GM04503 (cell line): ENCODE measurements at places on chromosomes 7 and 10.

GRCh38 chr10:97012470-97012869 is 173.3 kb downstream of the SLIT1 start:
- DNase-seq: no peak

- DNase-seq: no peak
Observed at GRCh38 chr10:130140425-130140824, 4.2 kb downstream of the GLRX3 start.

- no peak for DNase-seq
Observed at GRCh38 chr7:25752967-25753791, 398.8 kb upstream of the NFE2L3 start.

DNA sequence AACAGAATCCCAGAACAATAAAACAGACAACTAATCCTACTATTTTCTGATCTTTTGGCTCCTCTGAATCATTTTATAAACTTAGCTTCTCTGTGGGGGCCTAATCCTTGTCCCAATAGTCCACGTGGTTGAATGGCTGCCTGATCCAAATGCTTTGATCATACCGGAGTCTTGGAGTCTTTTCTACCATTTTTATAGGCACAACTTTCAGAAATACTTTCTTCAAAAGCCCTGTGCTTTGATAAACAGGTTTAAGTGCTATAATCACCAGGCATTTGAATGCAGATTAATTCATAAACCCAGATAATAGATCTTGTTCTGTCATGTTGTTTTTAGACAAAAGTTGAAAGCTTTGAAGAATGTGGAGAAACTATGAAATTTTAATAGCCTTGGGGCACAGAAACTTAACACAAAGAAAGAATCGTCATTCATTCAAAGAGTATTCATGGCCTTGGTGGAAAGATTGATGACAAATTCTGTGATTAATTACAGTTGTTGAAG is 163.7 kb downstream of the AHR start:
- no peak for DNase-seq

- no peak for DNase-seq
Observed at GRCh38 chr7:2220954-2221353, 11.8 kb downstream of the MAD1L1 start.

- DNase-seq: no peak
Observed at GRCh38 chr7:128530855-128531104, 54.2 kb downstream of the METTL2B start.

DNA sequence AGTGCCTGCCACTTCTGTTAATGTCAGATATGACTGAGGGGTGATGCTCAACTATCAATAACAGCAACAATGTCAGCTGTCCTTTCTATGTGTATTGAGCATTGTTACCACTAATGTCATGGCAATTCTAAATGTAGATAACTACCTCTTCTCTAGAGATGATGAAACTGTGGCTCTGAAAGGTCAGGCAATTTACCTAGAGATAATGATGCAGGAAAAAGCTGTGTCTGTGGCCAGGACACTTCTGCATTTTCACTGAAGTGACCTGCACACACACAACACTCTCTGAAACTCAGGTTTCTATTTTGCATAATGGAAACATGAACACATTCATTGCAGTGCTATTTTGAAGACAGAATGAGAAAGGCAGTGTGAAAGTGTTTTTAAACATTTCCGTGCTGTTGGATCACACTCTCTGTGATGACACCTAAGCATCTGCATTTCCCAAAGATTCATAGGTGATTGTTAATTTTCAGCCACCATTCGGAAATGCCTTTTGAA is 148.2 kb downstream of the KCND2 start:
- no peak for DNase-seq

DNA sequence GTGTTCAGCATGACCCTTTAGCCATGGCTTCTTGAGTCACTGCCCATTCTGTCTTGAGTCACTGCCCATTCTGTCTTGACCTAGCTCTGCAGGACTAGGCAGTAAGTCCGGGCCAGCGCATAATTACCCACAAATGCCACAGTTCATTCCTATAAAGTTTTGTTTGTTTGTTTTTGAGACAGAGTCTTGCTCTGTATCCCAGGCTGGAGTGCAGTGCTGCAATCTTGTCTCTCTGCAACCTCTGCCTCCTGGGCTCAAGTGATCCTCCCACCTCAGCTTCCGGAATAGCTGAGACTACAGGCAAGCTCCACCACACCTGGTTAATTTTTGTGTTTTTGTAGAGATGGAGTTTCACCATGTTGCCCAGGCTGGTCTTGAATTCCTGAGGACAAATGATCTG is 32.7 kb upstream of the TARP start:
- DNase-seq: peak; percentile 64

DNA sequence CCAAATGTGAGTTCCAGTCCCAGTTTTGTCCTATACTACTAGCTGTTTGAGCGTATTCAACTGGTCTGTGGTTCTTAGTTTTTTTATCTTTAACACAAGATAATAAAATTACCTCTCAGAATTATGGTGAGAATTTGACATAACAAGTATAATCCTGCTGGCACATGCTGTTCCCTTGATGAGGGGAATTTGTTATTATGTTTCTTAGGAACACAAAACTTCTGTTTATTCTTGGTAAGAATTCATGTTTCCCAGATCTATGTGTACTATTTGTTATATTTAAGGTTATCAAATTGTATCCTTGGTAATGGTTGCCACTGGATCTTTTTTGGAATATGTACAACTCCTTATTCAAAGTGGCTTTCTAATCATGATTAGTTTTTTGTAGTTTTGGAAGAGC is 335.6 kb downstream of the ADK start:
- no peak for DNase-seq

DNA sequence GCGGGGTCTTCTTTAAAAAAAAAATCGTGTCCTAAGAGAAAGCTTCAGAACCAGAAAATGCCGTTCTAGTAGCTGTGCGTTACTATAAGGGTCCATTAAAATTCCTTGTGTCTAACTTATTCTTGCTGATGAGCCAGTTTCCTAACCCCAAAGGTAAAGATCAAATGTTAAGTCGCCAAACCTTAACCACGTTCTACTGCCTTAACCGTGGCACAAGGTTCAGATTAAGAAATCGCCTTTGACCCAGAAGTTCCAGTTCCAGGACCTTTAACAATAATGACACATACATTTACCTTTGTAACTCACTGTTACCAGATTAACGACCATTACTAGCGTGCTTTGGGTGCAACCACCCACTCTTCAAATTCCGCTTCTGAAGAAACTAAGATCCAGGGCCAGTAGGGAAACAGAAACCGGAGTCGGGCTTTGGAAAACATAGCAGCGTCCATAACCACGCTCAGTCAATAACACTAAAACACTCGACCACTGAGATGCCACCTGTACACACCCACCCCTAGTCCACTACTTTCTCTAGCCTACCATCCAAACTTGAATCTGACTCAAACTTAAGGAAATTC is 620 bp downstream of the BET1 start:
- peak; percentile 6 for DNase-seq

DNA sequence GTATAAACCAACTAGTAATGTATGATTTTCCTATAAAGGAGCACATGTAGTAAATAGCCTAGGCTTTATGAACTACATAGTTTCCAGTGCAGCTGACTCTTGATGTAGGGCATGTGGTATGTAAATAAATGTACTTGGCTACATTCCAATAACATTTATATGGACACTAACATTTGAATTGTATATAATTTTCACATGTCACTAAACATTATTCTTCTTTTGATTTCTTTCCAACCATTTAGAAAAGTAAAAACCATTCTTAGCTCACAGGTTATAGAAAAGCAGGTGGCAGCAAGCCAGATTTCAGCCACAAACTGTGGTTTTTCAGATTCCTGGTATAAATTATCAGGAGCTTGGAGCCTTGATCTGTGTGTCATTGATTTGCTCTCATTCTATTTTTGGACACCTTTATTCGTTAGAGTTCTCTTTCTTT is 1182.0 kb downstream of the CNTNAP2 start:
- DNase-seq: no peak

- DNase-seq: peak; percentile 37
Observed at GRCh38 chr7:46058086-46058823, 137.2 kb upstream of the IGFBP3 start.

DNA sequence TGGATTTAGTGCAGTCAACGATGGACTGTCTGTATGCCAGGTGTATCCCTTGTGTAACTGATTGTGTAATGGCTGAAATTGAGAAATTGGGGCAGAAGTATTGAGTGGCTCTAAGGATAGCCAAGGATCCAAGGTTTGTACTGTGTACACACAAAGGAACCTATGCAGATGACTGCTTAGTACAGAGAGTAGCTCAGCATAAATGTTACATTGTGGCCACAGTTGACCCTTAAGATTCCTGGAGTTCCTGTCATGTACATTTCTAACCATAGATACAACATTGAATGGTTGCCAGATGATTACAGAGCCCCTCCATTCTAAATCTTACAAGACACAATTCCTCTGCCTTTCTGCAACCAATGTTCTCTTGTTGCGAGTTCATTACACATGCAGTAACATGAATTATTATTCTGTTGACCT is 25.3 kb downstream of the CCDC126 start:
- DNase-seq: no peak

GRCh38 chr10:67076144-67076543 is 150.3 kb downstream of the LRRTM3 start:
- no peak for DNase-seq

DNA sequence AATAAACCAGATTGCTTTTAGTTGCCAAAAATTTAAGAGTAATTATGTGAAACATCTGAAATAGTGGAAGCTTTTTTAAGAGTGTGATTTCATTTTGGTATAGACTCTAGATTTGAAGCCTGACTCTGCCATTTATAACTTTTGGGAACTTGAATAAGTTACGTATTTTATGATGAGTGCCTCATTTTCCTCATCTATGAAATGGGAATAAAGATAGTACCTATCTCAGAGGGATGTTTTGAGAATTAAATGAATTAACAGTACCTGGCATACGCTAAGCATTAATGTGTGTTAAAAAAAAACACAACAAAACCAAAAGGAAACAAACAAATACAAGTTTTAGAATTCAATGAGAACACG is 12.9 kb downstream of the PRKAR2B start:
- no peak for DNase-seq

GRCh38 chr10:28681291-28681763 is 4.0 kb downstream of the BAMBI start:
- DNase-seq: no peak

DNA sequence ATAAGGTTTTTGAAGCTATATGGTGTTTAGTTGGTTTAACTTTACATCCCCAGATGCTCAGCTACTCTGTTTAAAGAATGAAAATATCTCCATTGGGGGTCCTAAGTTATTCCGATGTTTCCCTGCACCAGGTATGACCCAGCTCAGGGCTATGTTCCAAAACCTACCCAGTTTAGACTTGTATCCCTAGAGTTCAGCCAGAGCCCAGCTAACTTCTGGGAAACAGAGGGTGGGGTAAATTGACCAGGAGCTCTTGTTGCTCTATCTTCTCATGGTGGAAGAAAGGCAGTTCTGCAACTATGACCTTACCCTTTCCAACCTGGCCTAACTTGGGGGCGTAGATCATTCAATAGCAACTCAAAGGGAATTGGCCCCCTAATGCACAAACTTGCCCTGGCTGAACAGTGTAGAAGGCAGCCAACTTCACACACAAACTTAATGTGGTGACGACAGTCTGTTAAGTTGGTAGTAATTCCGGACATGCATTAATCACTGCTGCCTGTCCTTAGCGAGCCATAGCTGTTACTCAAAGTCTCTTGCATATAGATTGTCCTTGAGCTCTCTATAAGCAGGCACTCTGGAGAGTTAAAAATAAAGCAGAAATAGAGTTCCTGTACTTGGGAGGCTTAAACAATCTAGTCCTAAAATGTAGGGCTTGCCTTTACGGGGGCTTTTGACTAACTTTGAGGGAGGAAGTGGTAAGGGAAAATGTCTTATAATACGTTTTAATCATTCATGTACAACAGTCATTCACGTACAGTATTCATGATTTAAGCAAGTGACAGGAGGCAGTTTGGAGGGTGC is 5.3 kb upstream of the ZNRF2 start:
- no peak for DNase-seq

DNA sequence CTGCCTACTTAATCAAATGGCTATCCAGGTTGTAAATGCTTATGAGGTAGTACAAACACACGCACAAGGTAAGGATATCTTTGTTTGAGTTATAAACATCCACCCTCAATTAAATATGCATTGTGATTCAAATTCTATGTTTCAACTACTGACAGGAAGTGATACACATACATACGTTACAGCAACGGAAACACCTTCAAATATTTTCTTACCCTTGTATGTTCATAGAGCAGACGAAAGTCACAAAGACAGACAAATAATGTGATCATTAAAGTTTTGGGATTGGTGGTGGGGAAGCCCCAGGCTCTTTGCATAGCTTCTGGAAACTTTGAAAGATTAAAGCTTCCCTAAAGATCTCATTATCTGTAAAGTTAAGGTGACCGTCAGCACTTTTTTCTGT is 521.0 kb downstream of the PARD3 start:
- no peak for DNase-seq

- DNase-seq: no peak
Observed at GRCh38 chr10:62614389-62615157, 189.9 kb upstream of the ADO start.

- DNase-seq: no peak
Observed at GRCh38 chr7:40541336-40541735, 406.5 kb downstream of the SUGCT start.

- DNase-seq: no peak
Observed at GRCh38 chr10:20302033-20302432, 485.8 kb downstream of the PLXDC2 start.

GRCh38 chr10:5503477-5503835 is 4.1 kb upstream of the CALML5 start:
- DNase-seq: no peak

DNA sequence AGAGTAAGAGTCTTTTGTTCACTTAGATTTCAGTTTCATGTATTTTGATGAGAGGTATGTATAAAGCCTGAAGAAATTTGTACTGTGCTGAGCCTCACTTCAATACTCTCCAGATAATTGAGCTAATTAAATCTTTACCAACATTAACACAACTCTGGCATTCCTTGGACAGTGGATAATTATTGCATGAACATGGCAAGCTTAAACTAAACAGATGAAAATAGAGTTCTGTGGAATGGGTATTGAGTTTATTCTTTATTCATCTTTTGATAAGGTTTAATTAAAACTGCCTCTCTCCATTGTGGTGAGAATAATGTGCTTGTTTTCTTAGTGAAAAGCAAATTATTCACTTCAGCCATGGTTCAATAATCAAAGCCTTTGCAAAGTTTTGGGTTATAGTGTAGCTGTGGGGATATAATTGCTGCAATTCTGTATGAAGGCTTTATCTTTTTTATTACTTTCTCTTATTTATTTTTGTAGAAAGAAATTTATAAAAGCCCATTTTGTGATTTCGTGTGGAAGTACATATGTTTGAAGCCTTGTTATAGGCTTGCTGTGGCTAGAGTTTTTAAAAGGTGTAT is 126.4 kb upstream of the FZD1 start:
- no peak for DNase-seq

GRCh38 chr7:105680505-105681187 is 99.4 kb upstream of the EFCAB10 start:
- DNase-seq: no peak

GRCh38 chr7:47149208-47149839 is 432.6 kb downstream of the TNS3 start:
- no peak for DNase-seq
